ENCODE measurements at places on chromosomes 2 and 18.

DNA sequence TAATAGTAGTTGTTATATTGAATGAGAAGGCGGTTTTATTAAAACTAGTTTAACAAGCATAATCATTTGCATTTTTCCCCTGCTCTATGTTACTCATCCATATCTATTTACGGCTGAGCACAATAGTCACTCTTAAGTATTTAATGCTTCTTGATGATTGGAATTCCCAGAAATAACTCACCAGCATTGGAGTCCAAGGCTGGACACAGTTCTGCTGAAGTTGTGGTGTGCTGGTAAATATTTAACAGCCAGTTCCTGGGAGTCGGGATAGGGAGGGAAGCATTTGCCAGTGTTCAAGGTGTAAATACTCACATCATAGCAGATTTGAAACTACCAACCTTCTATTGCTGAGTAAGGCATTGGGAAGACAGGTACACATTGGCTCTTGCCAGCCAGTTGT, 315.1 kb downstream of the MTX2 start:
- DNase-seq = no peak

- DNase-seq = no peak
Measured at GRCh38 chr2:201233812-201234662, 26.3 kb upstream of the CASP8 start.

GRCh38 chr2:141911485-141912066, 219.2 kb downstream of the LRP1B start:
- DNase-seq = peak; percentile 62

GRCh38 chr2:24881623-24882022, 38.4 kb downstream of the ADCY3 start:
- no peak for DNase-seq

- no peak for DNase-seq
Measured at GRCh38 chr2:169114056-169114455, 44.7 kb downstream of the DHRS9 start.

- DNase-seq = no peak
Measured at GRCh38 chr2:178385595-178386148, 65.3 kb downstream of the PRKRA start.

DNA sequence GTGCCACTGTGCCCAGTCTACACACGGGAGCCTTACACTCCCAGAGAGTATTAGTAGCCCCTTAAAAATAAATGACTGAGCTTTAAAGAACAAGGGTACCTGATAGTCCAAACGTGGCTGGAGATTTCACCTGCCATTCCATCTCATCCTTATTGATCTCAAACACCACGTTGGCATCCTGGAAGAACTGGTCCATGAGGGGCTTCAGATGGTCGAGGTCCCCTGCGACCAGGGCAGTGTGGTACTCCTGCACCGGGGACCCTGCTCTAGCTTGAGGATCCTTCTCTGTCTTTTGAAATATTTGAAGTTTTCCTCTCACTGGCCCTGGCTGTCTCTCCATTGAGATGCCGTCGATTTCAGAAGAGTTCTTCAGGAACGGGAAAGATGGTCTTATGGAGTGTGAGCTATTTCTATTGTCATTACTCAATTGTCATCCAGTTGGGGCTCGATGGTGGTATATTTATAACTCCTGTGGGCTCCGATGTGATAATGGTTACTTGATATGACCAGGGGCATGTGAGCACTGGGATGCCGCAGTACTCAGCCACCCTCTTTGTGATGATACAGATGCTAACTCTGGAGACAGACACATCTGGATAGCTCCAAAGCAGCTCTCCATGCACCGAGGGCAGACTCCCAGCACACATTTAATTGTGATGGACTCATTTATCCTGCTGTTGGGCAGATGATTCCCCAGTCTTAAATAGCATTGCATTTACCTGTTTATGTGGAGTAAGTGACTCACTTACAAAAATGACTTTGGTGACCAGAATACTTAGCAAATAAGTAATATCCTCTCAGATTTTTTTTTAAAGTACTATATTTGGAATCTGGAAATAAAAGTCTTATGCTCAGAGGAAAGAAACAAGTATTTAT, 22.8 kb downstream of the ASB18 start:
- DNase-seq = no peak

DNA sequence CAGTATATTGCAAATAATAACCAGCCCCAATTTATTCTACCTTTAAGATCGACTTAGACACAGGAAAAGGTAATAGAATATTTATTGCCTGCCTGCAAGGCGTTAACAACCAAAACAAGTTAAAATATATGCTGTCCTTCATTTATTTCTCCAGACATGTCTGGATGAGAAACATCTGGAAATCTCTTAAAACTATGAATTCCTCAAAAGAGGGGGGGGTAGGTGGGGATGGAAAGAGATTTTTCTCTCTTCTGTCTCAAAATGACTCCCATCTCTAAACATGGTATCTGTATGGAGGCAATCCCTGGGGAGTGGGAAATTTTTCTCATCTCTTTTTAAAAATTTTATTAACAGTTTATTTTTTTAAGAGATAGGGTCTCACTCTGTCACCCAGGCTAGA, 113.0 kb downstream of the CDH2 start:
- DNase-seq = no peak

DNA sequence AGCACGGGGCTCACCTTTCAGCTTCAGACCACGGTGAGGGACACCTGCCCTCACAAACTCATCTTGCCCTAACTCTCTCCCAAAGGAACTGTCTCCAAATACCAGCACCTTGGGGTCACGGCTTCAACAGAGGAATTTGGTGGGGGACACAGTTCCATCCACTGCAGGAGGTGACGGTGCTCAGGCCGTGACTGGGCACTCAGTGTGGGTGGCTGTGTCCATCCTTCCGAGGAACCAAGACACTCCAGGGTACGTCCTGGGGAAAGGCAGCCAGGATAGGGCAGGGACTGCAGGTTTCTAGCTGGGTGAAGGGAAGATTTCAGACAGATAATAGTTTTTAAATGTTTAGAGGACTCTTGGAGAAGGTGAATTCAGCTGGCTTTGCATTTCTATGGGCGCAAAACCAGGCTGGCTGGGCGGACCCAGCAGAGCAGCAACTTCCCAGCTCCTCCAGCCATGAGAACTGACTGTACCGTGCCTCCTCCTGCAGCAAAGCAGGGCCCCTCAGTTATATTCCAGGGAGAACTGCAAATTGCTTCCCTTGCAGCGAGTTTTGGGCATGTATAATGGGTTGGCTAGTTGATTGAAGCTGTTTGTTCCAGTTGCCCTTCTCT, 23.9 kb upstream of the ALLC start:
- no peak for DNase-seq

- DNase-seq = no peak
Measured at GRCh38 chr18:67672155-67672554, 155.6 kb upstream of the DSEL start.

DNA sequence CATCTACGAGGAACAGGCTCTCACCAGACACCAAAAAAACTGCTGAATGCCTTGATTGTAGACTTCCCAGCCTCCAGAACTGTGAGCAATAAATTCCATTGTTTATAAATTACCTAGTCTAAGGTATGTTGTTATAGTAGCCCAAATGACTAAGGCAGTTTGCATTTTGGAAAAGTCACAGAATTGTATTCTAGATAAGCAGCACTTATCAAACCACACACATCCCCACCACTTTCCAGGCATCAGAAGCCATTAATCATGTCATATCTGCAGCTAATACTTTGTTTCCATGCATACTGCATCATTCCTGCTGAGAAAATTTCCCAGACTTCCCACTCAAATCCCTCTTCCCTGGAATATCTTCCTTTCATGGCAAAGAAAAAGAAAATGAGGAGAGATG, 187.2 kb downstream of the INO80D start:
- DNase-seq = no peak

DNA sequence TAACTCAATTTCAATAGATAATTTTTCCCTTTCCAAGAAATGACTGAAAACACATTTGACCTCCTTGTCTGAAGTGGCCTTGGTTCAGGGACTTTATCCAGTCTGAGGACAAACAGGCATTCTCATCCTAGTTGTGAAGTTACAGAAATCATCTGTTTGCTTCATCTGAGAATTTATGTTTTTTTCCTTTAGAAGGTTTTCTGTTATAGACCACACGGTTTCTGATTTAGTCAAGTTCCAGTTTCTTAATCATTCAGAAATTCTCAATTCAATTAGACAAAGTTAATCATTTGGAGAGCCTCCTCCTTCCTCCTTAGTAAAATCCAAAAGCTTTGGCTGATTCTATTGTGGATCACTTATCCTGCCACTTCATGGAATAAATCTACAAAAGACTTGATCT, 60.9 kb downstream of the ICOS start:
- DNase-seq = no peak

DNA sequence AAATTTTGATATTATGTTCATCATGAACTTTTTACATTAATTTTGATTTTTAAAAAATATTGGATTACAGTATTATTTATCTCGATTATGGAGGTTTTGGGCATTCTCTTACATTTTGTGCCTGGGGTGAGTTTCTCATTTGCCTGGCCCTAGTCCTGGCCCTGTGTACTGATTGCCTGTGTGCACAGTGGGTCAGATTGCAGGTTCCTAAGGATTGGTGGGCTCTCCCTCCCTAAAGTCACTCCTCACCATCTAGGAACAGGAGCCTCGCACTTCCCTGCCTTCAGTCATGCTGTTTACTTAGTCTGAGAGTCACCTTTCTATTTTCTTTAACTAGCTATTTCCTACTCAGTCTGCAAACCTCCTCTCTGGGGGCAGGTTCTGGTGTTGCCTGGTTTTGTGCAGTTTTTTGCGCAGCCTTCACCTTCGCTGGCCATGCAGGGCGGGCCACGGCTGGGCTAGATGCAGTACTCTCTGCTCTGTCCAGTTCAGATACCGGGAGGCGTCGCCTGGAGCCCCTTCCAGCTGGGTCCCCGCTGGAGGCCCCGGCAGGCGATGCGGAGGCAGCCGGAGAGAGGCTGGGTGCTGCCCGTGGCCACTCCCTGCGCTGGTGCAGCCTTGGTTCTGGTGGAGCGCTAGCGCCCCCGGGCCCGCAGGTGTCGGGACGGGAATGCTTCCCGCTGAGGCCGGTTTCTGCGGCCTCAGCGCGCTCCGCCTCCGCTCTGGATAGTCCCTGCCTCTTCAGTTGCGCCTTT, 23.3 kb upstream of the MC5R start:
- peak; percentile 39 for DNase-seq

GRCh38 chr2:219661197-219661954, 33.9 kb downstream of the SLC4A3 start:
- DNase-seq = peak; percentile 30

GRCh38 chr2:227368574-227368973, 10.5 kb downstream of the TM4SF20 start:
- DNase-seq = no peak

GRCh38 chr2:98505971-98506664, 61.5 kb downstream of the INPP4A start:
- DNase-seq = no peak
